ENCODE measurements at places on chromosomes 3 and 15.

DNA sequence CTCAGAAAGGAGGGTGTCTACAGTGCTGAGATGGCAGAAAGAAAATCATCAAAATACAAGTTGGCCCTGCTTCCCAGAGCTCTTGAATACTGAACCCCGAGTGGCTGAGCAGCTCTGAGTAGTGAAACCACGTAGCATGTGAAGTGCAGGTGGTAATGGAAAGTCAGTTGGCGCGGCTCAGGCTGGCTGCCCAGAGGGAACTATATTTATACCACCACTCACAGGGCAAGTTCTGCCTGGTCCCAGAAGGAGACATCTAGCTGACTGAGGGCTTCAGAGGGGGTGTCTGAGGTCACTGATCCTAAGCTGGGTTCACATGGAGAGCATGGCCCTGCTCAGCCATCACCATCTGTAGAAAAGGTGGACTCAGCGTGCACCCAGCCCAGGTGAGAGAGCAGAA is 129.6 kb upstream of the AGBL1 start:
- DNase-seq, result no peak

DNA sequence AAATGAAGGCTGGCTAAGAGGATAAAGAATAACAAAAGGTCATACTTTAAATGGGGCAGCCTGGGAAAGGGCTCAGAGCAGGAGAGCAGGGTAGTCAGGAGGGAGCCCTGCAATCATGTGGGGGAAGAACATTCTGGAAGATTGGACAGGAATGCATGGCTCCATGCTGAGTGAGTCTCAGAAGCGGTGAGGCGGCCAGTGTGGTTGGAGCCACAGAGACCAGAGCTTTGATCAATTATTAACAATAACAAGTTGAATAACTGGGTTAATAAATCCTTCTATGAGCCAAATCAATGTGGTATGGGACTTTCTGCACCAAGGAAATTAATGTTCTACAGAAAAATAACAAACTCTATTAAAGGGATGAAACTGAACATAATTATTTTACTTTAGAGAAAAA is 57.9 kb upstream of the DCUN1D1 start:
- DNase-seq, result no peak

- DNase-seq, result no peak
Measured at GRCh38 chr3:113038328-113038727, 47.5 kb downstream of the GTPBP8 start.

DNA sequence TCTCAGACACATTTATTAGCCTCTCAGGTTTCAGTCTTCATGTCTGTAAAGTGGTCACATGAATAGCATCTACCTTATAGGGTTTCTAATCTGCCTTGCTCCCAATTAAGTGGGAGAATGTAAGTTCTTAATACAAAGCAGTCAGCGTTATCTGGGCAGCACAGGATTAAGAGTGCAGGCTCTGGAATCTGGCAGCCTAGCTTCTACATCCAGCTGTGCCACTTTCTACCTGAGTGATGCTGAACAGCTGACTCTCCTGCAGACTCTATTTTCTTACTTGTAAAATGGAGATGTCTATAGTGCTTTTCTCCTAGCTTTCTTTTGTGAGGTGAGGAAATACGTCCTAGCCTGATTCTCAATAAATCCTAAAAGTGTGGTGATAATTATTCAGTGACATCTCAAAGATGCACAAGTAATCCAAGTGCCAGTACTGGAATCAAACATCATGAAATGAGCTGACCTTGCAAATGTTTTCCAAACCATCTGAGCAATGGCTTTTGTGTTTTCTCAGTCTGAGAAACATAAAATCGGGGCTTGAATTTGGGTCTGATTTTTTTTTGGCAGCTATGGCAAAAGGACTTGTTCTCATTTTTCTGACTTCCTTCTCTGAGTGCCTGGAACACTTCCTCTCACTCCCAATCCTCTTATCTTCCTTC is 232.2 kb upstream of the FEZF2 start:
- DNase-seq, result no peak

DNA sequence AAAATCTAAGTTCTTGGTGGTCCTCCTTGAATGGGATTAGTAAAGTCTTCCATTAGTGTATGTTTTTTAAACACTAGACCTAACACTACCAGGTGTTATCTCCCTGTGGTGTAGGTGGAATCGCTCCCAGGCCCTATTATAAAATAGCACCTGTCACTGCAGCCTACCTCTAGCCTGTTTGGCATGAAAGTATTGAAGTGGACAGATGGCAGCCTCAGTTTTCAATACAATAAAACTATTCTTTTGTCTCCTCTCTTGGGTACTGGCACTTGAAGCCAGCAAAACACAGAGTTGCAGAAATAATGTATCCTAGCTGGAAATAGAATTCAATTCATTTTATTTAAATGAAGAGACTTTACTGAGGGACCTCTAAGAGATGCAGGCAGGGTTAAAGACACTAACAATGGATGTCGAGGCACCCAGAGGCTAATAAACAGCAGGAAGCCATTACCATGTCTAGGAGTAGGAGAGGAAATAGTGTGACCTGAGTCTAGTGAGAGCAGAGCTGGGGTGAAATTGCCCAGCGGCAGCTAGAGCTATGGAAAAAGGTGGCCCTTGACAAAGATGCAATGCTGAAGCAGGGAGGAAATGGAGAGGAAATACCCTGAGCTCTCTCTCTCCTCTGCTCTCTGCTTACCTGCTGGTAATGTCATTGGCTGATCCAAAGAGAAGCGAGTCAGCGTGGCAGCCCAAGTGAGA is 49.1 kb upstream of the TMEM158 start:
- DNase-seq, result no peak

- no peak for DNase-seq
Measured at GRCh38 chr3:119700920-119701734, 1.7 kb upstream of the CFAP91 start.

- no peak for DNase-seq
Measured at GRCh38 chr15:60790641-60791040, 311.7 kb upstream of the ICE2 start.

GRCh38 chr3:111465081-111465670 is 76.8 kb upstream of the CD96 start:
- DNase-seq, result no peak

- DNase-seq, result no peak
Measured at GRCh38 chr3:157087780-157088600, 72.0 kb downstream of the CCNL1 start.

- peak; percentile 44 for DNase-seq
Measured at GRCh38 chr3:149085828-149086231, 503 bp downstream of the HLTF start.

GRCh38 chr3:141994856-141995255 is 118.4 kb downstream of the ATP1B3 start:
- DNase-seq, result no peak

Data from mesothelial cell of epicardium (in vitro differentiated cells).